ENCODE measurements at places on chromosomes 16 and 17. TPM values are rescaled to one million over a fixed set of nuclear protein-coding genes. Genes with fewer than 3 reads are reported as not detected.

QPRT gene
- 9.3 TPM for total RNA-seq

TMEM100 gene
- total RNA-seq: not detected

AATF gene
- 81.8 TPM for total RNA-seq

FAM20A gene
- total RNA-seq: not detected

ZNF207 gene
- total RNA-seq: 189 TPM

HOXB4 gene
- 1.7 TPM for total RNA-seq

GRCh38 chr16:2720719-2721633 is 952 bp upstream of the PRSS27 start:
- peaks cover 2% of the 10 kb centered on the region for H3K4me1 ChIP-seq
- peak overlapping the region; percentile 76 for H3K4me3 ChIP-seq
- H3K27me3 ChIP-seq: peaks cover 3% of the 10 kb centered on the region
- no peaks in the 10 kb centered on the region for H3K36me3 ChIP-seq
- peak overlapping the region; percentile 81 for H3K27ac ChIP-seq

DNA sequence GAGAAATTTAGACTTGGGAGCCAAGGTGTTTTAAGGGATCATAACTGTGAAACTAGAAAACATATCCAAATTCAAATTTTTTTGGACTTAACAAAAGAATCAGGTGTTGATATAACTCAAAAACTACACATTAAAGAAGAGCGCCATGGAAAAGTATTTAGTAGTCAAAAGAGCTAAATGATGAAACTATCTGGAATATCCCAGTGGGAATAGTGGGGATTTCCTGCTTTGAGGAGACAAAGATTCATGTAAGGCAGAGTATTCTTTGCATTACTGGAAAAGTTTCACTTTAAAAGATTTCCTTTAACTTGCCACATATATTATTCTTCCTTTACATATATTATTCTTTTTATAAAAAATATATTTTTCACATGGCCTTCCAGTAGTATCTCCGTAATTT is 40.3 kb upstream of the VPS4A start:
- H3K27me3 ChIP-seq: no peaks in the 10 kb centered on the region
- no peak for DNase-seq
- no peak overlapping the region for H3K4me3 ChIP-seq
- H3K4me1 ChIP-seq: no peaks in the 10 kb centered on the region

DNA sequence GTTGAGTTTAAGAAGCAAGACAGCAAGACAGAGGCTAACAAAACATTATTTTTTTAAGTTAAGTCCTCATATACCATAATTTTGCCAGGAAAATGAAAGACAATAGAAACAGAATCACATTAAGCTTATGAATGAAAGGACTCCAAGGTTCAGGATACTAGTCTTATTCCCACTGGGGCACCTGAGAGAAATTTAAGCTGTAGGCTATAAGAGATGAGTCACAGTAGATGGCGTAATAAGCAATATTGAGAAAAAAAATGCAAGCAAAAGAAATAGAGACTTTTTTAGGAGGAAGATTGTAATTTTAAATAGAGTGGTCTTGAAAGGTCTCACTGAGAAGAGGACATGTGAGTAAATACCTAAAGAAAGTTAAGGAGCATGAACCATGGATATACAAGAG is 57.1 kb upstream of the KIF2B start:
- no peak overlapping the region for H3K4me3 ChIP-seq
- H3K27me3 ChIP-seq: no peaks in the 10 kb centered on the region
- no peak overlapping the region for H3K27ac ChIP-seq

DNA sequence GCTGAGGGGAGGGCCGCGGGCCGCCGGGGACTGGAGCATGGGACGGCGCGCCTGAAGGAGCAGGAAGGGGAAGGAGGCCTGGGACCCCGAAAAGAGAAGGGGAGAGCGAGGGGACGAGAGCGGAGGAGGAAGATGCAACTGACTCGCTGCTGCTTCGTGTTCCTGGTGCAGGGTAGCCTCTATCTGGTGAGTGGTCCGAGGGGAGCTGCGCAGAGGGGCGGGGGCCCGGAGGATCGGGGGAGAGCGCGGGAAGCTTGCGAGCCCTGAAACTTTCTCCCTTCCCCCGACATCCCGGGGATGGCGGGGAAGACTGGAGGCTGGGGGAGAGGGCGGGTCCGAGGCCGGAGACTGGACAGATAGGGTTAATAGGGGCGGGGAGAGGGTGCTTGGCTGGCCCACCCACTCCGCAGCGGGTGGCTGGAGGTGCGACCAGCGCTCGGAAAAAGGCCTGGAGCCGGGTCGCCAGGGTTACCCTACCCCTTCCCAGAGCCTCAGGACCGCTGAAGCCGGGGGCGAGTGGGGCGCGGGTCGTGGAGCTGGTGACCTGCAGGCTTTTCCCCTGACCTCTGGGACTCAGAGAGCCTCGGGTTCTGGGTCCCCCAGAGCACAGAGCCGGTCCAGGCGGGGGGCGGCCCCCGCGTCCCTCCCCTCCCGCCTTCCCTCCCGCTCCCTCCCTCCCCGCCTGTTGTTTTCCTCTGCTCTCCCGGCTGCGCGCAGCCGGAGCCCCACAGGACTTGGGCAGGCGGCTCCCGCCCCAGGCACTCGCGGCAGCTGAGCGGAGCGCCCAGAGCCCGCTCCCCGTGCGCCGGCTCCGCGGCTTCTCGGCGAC is 631 bp downstream of the NXPH3 start:
- DNase-seq: no peak
- peaks cover 15% of the 10 kb centered on the region for H3K4me1 ChIP-seq
- H3K27ac ChIP-seq: no peak overlapping the region

DNA sequence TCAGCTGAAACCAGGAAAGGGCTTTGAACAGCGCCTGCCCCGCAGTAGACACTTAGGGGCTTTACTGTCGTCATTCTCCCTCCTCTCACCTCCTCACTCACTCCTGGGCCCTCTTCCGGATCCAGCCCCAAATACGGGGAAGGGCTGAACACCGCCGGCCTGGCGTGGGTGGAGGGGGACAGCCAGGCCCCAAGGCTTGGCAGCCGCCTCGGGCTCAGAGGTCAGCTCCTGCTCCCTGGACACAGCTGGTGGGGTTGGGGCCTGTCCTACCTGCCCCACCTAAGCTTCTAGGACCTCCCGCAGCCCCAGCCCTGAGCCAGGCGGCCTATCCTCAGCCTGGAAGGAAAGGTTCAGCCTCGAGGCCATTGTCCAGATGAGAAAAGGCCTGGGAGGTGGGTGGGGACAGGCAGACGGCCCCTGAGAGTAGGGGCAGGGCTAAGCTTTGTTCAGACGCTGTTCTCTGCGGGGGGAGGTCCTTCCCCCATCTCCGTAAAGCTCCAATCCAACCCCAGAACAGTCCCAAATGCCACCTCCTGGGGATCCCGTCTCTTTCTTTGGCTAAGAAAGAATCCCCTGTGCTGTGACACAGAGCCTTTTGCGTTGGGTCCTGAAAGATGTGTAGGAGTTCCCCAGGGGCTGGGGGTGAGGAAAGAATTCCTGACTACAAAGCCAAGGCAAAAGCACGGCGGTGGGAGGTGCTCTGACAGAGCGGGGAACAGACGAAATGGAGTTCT is 881 bp upstream of the LLGL1 start:
- peak overlapping the region; percentile 65 for H3K4me3 ChIP-seq
- H3K27me3 ChIP-seq: no peaks in the 10 kb centered on the region
- H3K4me1 ChIP-seq: peaks cover 14% of the 10 kb centered on the region
- no peak for DNase-seq
- peak overlapping the region; percentile 46 for H3K27ac ChIP-seq

DNA sequence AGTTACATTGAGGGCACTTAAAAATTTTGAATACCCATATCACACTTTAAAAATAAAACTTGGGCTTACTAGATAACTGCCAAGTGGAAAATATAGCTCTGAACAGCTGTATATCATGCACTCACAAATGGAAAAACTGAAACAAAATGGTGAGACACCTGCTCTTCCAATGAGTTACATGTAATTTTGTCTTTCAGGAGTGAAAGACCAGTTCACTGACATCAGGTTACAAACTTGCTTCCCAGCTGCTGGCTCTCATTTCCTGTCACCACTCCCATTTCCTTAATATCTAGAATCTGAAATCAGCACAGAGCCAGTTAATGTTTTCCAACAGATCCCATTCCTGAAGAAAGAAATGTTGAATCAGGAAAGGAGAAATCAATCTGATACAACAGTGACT is 10.8 kb downstream of the CSNK2A2 start:
- no peak overlapping the region for H3K4me3 ChIP-seq
- peak overlapping the region; percentile 67 for H3K27ac ChIP-seq
- no peak for DNase-seq

- peak overlapping the region; percentile 83 for H3K27ac ChIP-seq
- peaks cover 61% of the 10 kb centered on the region for H3K4me1 ChIP-seq
- H3K27me3 ChIP-seq: no peaks in the 10 kb centered on the region
- no peak overlapping the region for H3K4me3 ChIP-seq
Measured at GRCh38 chr17:29145289-29146073, 34.7 kb downstream of the MYO18A start.

GRCh38 chr17:62172492-62173291 is 107.6 kb upstream of the MED13 start:
- no peaks in the 10 kb centered on the region for H3K36me3 ChIP-seq
- no peak overlapping the region for H3K27ac ChIP-seq
- H3K4me3 ChIP-seq: no peak overlapping the region
- no peaks in the 10 kb centered on the region for H3K4me1 ChIP-seq

- H3K4me1 ChIP-seq: no peaks in the 10 kb centered on the region
- DNase-seq: no peak
- no peaks in the 10 kb centered on the region for H3K36me3 ChIP-seq
- H3K27ac ChIP-seq: no peak overlapping the region
- no peaks in the 10 kb centered on the region for H3K27me3 ChIP-seq
Measured at GRCh38 chr16:78523212-78523985, 423.9 kb downstream of the WWOX start.

DNA sequence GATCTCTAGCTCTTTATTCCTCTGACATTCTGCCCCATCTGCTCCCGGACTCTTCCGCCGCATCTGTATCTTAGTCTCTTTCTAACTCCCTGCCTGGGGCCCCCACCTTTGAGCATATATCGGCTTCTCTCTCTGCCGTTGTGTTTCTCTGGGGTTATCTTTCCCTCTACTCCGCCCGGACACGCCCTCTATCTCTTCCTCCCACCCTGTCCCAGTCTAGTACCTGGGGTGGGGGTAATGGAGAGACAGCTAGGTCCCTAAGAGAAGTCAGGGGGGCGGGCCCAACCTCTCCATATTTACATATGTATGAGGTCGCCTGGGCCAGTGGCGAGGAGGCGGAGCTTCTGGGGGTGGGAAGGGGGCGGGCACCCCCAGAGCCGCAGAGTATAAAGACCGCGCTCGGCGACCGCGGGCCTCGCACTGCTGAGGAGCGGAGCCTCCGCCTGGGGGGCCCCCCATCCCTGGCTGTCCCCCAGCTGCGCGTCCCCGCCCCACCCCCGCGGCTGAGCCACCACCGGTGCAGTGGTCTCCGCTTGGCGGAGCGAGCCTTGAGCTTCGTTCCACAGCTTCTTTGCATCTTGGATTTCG is at the start of gene ATP1B2:
Gene ATP1B2 (plus strand): TSS at position 418 of the 588 bp plus-strand sequence. CDS start 593 bp downstream, outside the sequence.
- no peaks in the 10 kb centered on the region for H3K36me3 ChIP-seq
- no peak within 1 kb of the TSS for H3K27ac ChIP-seq
- H3K27me3 ChIP-seq: peaks cover 32% of the 10 kb centered on the region
- peak; percentile 83 for DNase-seq
- peaks cover 14% of the 10 kb centered on the region for H3K4me1 ChIP-seq

DNA sequence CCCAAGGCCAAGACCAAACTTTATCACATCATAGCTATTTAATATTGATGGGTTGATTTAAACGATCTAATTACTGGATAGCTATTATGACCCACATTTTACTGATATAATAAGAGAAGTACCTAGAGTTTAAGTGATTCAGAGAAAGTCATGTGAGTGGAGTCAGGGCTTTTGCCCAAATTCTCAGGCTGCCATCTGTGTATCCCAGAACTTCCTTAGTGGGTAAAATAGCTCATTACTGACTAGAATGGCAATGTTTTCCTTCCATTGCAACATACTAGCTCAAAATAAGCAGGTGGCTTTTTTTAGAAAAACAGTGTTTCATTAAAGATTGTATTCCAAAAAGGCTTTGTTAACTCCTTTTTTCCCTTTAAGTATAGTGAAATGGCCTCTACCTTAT is 113.9 kb upstream of the MAF start:
- H3K27me3 ChIP-seq: peaks cover 11% of the 10 kb centered on the region
- H3K27ac ChIP-seq: no peak overlapping the region
- no peaks in the 10 kb centered on the region for H3K4me1 ChIP-seq
- H3K4me3 ChIP-seq: no peak overlapping the region

DNA sequence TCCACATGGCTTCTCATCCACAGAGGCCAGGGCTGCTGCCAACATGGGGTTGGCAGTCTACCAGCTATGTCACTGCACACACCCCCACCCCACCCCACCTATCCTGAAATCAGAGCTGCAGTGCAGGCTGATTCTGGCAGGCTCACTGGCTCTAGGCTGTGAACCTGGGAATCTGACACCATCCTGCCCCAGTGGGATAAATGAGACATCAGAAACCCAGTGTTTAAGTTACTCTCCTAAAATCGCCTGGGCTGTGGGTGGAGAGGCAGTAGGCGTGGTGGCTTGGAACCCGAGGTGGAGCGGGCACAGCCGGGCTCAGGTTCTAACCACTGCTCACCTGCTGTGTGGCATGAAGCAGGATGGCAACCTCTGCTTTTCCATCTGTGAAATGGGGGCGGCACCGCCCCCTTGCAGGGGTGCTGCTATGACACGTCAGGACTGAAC is 5.6 kb downstream of the SLC38A8 start:
- no peaks in the 10 kb centered on the region for H3K4me1 ChIP-seq
- no peak overlapping the region for H3K4me3 ChIP-seq

DNA sequence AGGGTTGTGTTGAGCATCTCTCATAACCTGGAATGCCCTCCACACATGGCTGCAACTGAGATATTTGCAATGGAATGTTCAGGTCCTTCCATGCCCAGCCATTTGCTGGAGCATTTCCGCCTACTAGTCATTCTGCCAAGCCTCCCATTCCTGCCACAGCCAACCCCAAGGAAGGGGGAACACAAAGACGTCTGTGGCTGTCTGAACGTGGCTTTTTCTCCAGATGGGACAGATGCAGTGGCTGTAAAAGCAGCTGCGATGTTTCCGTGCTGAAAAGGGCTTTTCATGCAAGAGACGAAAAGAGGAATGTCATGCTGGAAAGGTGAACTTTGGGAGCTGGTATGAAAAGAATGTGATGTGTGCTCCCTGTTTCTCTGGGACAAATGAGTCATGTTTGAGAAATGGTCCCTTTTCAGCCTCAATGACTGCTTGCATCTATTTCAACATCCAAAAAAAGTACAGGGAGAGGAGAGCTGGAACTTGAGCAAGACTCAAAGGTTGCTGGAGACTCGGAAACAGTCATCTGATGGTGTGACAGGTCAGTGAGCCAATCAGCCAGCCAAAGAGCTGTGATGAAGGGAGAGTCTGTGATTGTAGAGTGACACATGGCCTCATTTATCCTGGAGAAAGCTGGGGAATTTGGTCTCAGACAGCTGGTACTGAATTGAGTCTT is 208.9 kb downstream of the SHISA9 start:
- no peak overlapping the region for H3K27ac ChIP-seq
- peaks cover 1% of the 10 kb centered on the region for H3K27me3 ChIP-seq
- DNase-seq: no peak
- no peaks in the 10 kb centered on the region for H3K36me3 ChIP-seq

- DNase-seq: no peak
- H3K4me1 ChIP-seq: no peaks in the 10 kb centered on the region
Measured at GRCh38 chr16:10566613-10567012, 13.8 kb downstream of the EMP2 start.

All from activated CD8-positive, alpha-beta T cell treated with anti-CD3 and anti-CD28 coated beads for 36 hours (primary cell).